ENCODE measurements at places on chromosomes 5 and 9.

- no peak for DNase-seq
Observed at GRCh38 chr5:166088389-166089039, 2202.9 kb upstream of the WWC1 start.

DNA sequence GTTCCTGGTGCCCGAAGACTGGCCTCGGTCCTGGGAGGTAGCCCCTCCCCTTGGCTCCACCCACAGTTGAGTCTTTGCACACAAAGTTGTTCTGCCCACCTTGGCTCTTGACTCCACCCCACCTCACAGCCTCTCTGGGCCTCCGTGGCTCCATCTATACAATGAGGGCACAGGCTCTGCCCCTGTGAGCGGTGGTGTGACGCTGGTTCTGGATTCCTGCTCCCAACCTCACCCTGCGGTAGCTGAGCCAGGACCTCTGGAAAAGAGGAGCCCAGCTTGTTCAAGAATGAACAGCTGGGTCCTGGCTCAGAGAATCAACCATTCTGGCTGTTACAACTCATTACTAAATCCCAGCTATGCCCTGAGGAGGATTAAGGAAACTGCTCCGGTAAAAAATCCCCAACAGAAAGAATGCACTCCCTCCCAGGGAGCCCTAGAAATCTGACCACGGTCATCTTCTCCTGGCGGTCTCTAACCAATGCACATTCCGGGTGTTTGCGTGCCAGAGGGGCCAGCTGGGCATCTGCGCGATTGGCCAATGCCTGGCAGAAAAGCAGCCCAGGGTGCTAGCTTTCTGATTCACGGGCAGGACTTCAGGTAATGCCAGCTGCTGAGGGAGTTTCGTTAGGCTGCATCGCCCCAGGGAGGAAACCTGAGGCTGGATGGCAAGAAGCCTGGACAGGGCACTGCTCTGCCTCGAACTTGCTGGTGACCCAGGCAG lies 9.9 kb upstream of the GRHPR start:
- DNase-seq, result no peak

- DNase-seq, result no peak
Observed at GRCh38 chr5:72386639-72387038, 66.5 kb downstream of the PTCD2 start.

GRCh38 chr5:8059337-8059736 lies 190.4 kb downstream of the MTRR start:
- DNase-seq, result no peak

GRCh38 chr5:141135718-141136266 lies 786 bp downstream of the PCDHB5 start:
- no peak for DNase-seq

GRCh38 chr5:156450778-156451177 lies 123.8 kb downstream of the SGCD start:
- DNase-seq, result no peak

DNA sequence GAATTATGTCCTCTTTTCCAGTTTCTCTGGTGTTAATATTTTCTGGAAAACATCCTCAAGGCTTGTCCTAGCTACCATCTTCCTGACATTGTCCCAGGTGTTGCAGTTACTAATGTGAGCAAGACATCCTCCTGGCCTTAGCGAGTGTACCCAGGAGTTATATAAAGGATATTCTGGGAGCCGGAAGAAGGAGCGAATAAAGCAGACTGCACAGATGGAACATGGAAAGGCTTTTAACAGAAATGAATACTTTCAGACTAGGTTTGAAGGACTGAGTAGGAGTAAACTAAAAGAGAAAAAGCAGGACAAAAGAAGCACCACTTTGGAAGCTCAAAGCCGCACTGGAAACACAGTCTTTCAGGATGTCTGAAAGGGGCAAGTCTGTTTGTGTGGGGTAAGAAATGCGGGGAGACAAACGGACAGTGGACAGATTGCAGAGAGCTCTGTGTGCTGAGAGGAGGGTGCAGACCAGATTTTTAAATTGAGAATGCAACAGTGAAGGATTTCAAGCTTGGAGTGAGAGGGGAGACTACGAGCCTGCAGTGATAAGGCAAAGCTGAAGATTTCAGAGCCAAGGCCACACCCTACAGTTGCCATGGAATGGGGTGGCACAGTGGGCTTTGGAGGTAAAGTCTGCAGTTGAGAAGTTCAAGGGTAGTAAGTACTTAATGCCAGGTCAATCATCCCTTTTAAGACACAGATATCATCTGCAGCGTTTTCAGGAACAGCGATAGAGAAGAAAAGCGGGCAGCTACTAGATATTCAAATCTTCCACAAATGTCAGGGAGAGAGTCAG lies 94.1 kb upstream of the TAF11L2 start:
- DNase-seq, result no peak

DNA sequence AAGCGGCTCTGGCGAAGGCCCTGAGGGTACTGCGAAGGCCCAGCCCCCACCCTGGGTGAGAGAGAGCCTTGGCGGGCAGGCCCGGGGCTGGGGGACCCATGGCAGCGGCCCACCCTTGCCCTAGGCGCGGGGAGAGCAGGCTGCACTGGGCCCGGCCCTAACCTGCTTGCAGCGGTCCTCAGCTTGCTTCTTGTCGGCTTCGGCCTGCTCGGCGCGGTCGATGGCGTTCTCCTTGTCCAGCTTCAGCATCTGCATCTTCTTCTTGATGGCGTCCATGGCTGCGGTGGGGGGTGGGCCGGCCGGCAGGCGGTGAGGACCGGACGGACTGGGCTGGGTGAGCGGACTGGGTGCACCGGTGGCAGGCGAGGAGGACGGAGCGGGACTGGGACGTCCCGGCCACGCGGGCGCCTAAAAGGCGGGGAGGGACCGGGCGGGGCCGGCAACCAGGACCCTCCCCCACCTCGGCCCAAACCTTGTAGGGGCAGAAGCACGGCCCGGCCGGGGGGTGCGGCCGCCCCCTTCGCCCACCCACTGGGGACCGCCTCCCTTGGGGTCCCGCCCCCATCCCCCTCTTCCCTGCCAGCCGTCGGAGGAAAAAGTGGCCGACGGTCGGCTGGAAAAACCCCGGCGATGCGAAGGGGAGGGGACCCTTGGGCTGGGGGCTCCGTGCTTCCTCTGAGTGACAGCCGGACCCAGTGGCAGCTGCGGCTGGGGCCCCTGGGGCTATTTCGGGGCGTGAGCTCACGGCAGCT lies at the start of gene TPM2:
TSS of gene TPM2 (minus strand) at position 384 of the 752 bp plus-strand sequence. CDS start at position 276, 108 bp downstream.
- no peak for DNase-seq

DNA sequence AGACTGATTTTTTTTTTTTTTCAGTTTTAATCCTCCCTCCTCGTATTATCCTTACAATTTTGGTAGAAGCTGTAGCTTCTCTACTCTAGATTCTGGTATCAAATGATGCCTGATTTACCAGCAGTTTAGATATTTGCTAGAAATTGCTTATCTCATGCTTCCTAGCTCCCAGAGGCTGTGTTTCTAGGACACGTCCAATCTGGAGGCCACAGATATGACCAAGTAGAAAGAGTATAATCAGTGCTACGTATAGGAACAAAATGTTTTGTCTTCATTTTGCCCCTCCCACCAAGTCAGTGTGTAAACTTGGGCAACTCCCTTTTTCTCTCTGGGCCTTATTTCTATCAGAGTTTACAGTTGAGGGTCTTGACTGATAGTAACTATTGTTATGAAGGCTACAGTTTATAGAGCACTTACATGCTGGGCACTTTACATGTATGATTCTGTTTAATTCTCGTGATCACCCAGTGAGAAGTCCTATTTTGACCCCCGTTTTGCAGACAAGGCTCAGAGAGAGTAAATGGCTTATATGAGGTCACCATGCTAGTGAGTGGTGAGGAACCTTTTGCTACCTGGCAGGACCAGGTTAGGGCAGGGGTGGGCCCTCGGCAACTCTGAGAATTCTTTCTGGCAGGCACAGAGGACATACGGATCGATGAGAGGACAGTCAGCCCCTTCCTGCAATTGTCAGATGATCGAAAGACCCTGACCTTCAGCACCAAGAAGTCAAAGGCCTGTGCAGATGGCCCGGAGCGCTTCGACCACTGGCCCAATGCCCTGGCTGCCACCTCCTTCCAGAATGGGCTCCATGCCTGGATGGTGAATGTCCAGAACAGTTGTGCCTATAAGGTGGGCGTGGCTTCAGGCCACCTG lies 7.6 kb downstream of the HDHD3 start:
- DNase-seq, result no peak

DNA sequence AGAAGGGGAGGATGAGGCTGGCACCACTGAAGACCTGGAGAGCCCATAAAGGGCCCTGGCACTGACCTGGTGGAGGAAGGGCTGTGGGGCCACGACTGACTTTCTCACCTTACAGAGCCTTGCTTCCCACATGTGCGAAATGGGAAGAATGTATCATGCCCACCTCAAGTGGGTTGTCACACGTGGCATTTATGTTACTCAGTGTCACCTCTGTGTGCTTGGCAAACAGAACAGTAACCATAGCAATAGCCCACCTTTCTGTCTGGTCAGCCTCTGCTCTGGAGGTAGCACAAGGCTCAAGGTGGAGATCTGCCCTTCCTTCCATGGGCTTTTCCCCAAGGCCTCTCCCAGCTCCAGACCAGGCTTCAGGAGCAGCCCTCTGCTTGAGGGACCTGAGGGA lies 16.7 kb downstream of the TCF7 start:
- DNase-seq, result no peak
